Muscle of arm (tissue), 14 donors: ENCODE measurements at places on chromosomes 16 and 17. TPM values are rescaled to one million over a fixed set of nuclear protein-coding genes. Genes with fewer than 3 reads are reported as not detected.

- DNase-seq = peak; percentile 17
These were observed 13.4 kb upstream of the TAOK1 start for GRCh38 chr17:29376667-29377270.

GRCh38 chr17:18066866-18067265, 20.9 kb upstream of the DRG2 start:
- DNase-seq = no peak

GRCh38 chr16:78900044-78900811, 700.3 kb downstream of the MAF start:
- no peak for DNase-seq

GRCh38 chr16:242281-242680, 7.7 kb downstream of the FAM234A start:
- DNase-seq = no peak

DNA sequence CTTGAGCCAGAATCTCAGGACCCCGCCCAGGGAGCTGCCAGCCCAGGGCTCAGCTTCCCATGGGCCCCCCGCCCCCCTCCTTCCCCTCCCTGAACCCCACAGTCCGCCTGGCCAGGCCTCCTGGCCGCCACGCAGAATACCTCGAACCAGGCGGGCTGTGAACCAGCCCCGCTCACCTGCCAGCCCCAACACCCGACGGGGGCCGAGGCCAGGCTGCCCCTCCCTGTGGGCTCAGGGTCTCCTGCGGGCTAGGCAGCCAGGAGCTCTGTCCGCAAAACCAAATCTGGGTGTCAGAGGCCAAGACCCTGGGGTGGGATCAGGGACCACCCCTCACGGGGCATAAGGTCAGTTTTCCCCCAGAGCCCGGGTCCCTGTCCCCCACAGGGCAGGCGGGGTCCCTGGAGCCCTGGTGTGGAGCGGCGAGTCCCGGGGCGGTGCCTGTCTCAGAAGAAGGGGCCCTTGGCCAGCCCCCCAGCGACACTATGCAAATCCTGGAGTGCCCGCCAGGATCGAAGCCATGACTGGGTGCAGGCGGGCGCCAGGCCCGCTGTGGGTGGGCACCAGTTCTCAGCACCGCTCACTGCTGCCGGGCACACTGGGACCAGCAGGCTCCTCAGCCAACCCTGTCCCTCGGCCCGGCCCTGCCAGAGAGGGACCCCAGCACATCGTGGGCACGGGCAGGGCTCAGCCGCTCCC, 6.4 kb upstream of the PRR35 start:
- no peak for DNase-seq

DNA sequence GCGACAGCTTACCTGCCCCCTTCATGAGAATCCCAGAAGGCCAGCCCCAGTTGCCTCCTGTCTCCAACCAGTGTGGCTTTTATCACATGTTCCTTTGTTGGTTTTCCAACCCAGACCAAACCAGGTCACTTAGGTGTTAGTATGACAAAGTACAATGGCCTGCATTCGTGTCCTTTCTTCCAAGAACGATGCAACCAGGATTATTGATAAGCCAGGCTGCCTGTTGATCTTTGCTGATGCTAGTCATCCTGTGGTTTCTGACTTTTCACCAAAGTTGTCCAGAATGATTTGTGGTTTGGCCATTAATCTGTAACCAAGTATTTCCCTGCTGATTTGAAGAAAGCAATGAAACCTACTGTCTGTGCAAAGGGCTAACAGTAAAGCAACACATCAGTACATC, 191.4 kb downstream of the CYLD start:
- no peak for DNase-seq

- no peak for DNase-seq
These were observed 3.1 kb upstream of the MRPS34 start for GRCh38 chr16:1775846-1776671.

DNA sequence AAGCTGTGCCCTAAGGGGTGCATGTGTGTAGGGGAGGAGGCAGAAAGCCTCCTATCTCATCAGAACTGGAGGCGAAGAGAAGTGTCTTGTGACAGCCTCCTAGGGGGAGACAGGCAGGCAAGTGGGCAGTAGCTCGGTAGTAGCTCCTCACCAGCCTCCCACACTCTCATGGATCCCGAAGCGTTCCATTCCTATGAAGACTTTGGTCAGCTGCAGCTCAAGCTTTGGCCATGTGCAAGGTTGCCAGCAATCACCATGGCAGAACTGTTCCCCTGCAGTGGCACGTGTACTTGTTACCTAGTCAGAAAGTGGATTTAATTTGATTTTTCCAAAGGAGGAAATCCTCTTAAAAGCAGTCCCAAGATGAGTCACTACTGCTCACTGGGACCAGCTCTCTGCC, 6.7 kb downstream of the MRPL58 start:
- no peak for DNase-seq

- no peak for DNase-seq
These were observed 215.7 kb downstream of the IRX3 start for GRCh38 chr16:54070789-54071343.

GRCh38 chr17:6559753-6560215, 3.4 kb upstream of the PITPNM3 start:
- no peak for DNase-seq

GRCh38 chr17:63675607-63676546, 24.0 kb downstream of the LIMD2 start:
- no peak for DNase-seq

DNA sequence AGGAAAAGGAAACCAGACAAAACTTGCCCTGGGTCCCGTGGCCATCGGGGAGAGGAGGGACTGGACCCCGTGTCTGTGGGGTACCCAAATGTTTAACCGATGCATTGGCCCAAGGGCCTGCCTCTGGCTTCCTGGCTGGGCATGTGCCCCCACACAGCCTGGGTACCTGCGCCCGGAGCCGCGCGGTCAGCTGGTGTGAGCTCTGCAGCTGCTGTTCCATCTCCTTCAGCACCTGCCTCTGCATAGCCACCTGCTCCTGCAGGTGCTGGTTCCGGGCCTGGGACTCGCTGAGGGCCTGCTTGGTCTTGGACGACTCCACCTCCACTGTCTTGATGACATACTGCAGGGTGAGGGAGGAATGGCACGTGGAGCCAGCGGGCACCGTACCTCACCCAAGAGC, 31.9 kb downstream of the KIFC3 start:
- DNase-seq = no peak

GRCh38 chr17:4786106-4786511, at the start of gene VMO1:
Gene VMO1, minus strand, starts transcription at chr17:4786364. Its CDS starts 12 bp downstream, at chr17:4786352.
- DNase-seq = no peak

DNA sequence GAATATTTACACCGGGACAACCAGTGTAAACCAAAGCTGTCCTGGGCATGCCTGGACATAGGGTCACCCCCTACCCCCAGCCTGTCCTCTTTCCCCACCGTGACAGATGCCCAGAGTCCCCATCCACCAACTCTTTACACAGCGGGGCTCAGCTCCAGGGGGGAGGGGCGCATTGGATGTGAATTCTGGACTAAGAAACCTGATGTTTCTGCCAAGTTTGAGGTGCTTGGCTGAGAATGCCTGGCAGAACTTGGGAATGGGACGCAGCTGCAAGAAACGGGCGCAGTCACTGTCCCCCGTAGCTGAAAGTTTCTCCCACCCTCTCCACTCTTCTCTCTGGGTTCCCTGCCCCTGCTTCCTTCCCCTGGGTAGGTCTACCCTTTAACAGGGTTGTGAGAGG, 68.0 kb upstream of the CDC42EP4 start:
- DNase-seq = no peak

- no peak for DNase-seq
These were observed 361.6 kb downstream of the WWOX start for GRCh38 chr16:78461087-78461486.

GRCh38 chr17:35521150-35521549, 16.3 kb downstream of the SLFN12L start:
- DNase-seq = no peak

DNA sequence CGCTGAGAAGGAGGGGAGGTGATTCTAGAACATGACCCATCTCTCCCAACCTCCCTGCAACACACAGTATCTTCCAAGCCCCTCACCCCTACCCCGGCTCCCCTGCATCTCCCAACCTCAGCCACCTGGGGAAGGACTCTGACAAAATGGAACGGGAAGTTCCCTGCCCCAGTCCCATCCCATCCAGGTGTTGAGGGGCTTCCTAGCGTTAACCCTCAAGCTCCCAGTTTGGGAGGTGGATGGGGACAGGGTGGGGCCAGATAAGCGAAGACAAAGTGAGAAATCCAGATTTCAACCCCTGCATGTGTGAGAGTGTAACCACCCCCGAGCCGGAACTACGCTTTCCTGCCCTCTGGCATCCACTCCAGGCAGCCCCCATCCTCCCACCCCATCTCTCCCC, 1.8 kb downstream of the ZSCAN10 start:
- no peak for DNase-seq

DNA sequence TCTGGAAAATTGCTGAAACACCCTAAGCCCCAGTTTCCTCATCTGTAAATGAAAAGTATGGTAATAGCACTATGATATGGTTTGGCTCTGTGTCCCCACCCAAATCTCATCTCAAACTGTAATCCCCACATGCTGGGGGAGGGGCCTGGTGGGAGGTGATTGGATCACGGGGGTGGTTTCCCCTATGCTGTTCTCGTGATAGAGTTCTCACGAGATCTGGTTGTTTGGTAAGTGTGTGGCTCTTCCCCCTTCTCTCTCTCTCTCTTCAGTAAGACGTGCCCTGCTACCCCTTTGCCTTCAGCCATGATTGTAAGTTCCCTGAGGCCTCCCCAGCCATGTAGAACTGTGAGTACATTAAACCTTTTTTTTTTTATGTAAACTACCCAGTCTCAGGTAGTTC, 490.7 kb downstream of the TMEM114 start:
- DNase-seq = no peak

The CMTM3 gene
- polyA plus RNA-seq = 46.8 TPM

The KRTAP9-8 gene
- not detected for polyA plus RNA-seq

The IL34 gene
- polyA plus RNA-seq = 10.1 TPM

The TOM1L2 gene
- 42.6 TPM for polyA plus RNA-seq
